NT2/D1 (cell line): ENCODE measurements at places on chromosomes 5 and 9.

DNA sequence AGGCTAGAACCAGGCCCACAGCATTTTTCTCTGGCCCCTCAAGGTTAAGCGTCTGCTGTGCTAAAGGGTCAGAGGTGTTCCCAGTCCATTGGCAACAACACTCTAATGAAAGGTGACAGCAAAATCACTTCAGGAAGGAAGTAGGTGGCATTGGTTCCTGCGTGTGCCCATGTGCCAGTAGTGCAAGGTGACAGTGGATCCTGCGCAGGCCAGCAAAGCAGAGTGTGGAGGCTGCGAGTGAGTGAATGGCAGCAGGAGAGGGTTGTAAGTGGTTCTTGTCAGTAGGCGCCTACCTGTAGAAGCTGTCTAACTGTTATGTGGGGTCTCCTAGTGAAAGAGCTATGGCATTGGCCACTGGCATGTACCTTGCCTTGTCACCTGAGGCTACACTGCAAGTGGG is 898.2 kb upstream of the TYRP1 start:
- DNase-seq: no peak

DNA sequence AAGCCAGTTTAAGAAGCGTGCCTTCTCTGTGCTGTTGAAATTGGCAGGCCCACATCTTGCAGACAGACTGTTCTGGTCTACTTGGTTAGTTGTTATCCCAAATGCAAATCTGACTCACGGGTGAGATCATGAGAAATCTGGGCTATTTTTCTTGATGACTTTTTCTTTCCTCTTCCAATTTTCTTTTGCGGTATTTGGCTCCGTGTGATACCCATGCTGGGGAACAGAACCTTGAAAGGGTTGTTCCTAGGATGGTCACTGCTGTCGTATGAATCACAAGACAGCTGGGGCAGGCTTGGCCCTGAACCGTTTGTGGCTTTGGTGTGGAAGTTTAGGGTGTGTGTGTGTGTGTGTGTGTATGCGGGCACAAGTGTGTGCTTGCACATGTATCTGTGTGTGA is 24.6 kb downstream of the PDZD2 start:
- no peak for DNase-seq

- no peak for DNase-seq
These were observed 9.5 kb downstream of the GNPDA1 start for GRCh38 chr5:142003266-142003800.

GRCh38 chr5:65708145-65708544 is 13.8 kb downstream of the SGTB start:
- no peak for DNase-seq

DNA sequence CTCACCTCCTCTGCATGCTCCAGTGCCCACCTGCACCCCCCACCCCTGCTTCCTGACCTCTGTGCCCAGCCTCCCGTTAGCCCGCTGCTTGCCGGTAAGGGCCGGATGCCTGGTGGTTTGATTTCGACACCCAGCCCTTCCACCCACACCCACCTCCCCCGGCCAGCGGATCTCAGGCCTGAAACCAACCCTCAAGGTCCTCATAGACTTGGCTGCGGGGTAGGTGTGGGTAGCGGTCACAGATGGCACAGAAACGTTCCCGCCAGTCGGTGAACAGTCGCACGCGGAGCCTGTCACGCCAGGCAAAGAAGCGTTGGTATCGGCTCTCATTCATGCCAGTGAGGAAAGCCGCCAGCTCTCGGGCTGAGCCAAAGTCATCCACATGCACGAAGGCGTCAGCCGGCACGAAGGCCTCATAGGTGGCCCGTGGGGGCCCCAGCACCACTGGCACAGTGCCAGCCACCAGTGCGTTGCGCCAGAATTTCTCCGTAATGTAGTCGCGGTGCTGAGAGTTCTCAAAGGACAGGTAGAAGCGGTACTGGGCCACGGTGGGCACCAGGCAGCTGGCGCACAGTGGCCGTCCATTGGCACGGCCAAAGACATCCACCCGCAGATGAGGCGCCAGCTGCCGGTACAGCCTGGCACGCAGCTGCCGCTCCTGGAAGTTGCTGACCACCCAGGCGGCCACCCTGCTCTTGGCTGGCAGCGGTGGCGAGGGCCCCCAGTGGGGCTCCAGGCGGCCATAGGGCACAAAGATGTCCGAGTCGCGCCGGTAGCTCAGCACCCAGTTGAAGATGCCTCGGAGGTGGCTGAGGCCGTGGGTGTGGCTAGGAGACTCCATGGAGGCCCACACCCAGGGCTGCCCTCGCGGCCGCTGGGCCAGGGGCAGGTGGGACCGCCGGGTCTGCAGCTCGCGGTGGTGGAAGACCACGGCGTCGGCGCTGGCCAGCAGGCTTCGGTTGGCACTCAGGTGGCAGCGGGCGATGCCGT is 1.1 kb downstream of the FUT7 start:
- no peak for DNase-seq

DNA sequence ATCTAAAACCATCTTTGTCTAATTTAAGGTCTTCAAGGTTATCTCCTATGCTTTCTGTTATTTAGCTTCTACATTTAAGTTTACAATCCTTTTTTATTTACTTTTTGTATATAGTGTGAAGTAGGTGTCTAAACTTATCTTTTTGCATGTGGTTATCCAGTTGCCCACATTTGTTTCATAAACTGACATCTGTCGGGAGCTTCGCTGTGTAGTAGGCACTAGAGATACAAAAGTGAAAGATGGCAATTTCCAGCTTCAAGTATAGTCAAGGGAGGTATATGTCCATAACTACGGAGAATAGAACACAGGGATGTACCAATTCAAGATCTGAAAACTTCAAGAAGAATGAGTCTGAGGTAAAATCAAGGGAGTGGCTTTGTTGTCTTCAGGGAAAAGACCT is 38.7 kb upstream of the ELL2 start:
- DNase-seq: no peak

GRCh38 chr9:93008457-93008856 is 50.0 kb upstream of the SUSD3 start:
- no peak for DNase-seq

DNA sequence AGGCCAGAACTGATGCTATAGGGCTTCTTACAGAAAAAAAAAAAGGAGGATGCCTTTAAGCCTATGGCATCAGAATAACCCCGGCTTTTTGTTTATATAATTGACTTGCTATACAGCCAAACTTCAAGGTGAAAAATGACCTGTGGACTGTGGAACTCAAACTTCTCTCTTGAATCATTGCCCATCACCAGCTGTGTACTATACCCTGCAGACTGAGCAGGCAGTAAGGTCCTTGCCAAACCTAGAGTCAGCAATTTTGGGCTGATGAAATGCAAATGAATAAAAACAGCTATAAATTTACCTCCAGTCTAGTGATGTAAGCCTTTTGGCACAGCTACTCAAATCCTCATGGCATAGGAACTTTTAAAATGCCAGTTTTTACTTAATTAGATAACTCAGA is 44.5 kb upstream of the PPP3R2 start:
- DNase-seq: no peak

- no peak for DNase-seq
These were observed 46.1 kb upstream of the CHSY3 start for GRCh38 chr5:129858131-129858675.

DNA sequence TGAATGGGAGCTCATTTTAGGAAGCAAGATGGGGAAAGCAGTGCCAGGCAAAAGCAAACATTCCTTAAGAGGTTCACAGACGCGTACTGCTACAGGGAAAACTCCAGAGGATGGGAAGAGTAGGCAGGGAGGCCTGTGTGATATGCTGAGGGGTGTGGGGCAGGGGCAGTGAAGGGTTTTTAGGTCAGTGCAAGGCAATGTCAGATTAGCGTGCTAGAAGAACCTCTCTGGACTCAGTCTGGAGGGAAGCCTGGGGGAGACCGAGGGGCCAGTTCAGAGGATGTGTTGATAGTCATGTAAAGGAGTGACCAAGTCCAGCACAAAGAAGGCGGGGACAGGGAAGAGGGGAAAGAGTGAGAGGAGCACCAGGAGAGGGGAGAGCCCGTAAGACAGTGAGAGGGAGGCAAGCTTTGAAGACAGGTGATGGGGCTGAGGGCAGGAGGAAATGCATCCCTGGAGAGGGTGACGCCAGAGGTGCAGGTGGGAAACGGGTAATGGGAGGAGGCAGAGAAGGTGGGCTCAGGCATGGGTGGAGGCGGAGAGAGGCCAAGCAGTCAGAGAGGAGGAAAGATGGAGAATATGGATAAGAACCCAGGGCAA is 134.5 kb downstream of the MTX3 start:
- no peak for DNase-seq

- no peak for DNase-seq
These were observed 1.3 kb upstream of the ZNF366 start for GRCh38 chr5:72508241-72509170.

DNA sequence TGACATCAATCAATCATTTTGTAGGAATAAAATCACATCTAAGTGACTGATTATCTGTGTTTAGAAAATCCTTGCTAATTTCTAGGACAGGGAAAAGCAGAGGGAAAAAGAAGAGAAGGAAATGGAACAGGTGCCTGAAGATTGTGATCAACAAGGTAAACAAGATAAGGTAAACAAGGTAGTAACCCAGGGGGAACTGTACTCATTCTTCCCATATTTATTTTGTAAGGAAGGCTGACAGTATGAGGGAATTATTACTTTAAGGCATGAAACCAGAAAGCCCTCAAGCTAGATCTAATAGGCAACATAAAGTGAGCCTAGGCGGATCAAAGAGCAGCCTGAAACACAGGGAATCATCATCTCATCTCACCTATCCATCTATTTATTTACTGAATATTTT is 231.1 kb downstream of the MLLT3 start:
- no peak for DNase-seq

- DNase-seq: no peak
These were observed 346 bp downstream of the ATOX1 start for GRCh38 chr5:151758141-151758429.

GRCh38 chr5:131810510-131811249 is 13.9 kb upstream of the FNIP1 start:
- DNase-seq: no peak

DNA sequence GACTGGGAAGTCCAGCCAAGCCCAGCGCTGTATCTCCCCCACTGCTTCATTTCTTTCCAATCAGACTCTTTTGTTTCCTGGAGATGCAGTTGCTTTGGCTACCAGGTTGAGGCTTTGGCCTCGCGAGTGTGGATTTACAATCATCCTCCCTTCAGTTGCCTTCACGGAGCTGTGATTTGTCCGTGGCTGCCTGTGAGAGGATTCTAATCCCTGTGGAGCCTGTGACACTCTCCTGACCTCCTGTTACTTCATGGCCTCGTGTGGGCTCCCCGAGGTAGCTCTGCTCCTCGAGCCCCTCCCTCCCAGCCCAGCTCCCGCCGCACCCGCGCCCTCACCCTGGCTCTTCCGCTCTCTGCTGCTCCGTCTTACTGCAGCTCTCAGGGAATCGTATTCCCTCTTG is 107.2 kb upstream of the STC2 start:
- no peak for DNase-seq

GRCh38 chr9:99415606-99416005 is 193.5 kb downstream of the SEC61B start:
- DNase-seq: no peak

DNA sequence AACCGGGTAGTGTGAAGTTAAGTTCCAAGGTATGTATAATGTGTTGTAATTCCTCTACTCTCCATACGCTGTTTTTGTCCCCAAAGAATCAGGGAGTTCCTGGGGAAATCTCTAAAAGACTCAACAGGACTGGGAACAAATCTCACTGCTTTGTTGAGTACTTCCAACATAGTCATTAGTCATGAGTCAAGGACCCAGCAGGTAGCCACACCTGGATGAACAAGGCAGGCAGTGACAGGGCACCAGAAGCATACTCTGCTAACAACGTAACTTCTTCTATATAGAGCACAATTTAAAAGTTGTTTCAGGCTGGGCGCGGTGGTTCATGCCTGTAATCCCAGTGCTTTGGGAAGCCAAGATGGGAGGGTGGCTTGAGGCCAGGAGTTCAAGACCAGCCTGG is 126.8 kb downstream of the SLC1A3 start:
- DNase-seq: no peak

DNA sequence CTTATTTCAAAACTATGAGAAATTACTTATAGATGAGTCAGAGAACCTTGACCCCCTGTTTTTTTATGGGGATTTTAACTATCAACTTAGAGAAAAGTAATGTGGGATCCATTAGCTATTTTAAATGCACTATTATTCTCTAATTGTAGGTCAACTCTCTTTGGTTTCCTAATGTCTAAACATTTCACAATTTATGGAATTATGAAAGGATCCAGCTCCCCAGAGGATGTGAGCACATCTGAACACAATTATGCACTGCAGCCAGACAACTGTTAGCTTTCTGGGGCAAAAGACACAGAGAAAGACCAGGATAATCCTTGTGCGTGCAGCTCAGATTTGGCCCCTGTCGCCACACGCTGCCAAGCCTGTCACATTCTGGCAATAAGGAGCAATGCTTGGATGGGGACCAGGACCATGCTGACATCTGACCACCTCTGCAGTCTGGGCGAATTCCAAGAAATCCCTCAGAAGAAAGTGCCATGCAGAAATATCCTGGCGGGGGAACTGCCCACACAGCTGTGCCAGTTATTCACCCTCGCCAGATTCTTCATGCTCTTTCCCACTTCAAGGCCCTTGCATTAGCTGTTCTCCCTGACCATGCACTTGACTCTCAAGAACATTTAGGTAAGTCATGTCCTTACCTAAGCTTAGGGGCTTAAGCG is 22.2 kb upstream of the CMBL start:
- no peak for DNase-seq

DNA sequence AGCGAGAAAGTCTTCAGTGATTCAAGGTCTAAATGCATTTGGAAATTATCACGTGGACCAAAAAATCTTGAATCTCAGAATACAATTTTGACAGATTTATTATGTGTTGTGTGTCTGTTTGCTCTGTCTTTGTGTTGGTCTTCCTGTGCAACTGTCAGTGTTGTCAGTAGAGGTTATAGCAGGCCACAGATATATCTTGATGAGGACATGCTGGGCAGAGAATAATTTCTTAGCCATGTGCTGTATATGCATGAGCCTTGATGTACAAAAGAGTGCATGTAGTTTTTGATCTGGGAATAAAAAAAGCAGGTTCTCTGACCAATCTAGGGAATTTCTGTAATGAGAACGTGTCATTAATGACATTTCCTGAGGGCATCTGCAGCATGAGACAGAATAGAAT is 57.6 kb downstream of the ZSWIM6 start:
- DNase-seq: no peak

GRCh38 chr5:96931605-96932004 is 4.3 kb upstream of the LNPEP start:
- no peak for DNase-seq

- no peak for DNase-seq
These were observed 21.0 kb downstream of the DNAJA1 start for GRCh38 chr9:33046061-33046460.

GRCh38 chr9:17470036-17470813 is 108.6 kb upstream of the SH3GL2 start:
- DNase-seq: no peak

DNA sequence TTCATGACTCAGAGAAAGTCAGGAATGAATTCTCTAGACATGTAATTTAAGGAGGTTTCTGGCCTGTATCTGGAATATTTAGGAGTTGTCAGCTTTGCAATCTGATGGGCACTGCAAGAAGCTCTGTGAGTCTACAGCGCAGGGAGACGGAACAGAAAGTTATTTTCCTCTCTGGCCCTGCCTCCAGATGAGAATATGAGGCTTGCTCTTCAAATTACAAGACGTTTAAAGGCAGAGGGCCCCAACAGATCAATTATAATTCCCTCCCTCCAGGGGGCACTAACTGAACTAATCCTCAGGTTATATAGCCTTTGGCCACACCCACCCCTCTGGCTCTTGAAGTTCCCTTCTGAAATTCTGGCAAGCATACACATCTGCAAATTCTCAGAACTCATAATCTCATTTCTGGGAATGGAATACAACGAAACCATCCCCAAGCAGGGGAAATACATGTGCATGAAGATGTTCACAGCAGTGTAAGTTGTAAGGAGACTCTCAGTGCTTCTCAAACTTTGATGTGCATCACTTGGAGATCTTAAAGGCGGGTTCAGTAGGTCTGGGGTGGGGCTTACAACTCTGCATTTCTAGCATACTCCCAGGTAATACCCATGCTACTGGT is 307.6 kb downstream of the CWC27 start:
- DNase-seq: no peak
